Transverse colon (tissue), 4 donors: ENCODE measurements at places on chromosomes 5 and 9.

DNA sequence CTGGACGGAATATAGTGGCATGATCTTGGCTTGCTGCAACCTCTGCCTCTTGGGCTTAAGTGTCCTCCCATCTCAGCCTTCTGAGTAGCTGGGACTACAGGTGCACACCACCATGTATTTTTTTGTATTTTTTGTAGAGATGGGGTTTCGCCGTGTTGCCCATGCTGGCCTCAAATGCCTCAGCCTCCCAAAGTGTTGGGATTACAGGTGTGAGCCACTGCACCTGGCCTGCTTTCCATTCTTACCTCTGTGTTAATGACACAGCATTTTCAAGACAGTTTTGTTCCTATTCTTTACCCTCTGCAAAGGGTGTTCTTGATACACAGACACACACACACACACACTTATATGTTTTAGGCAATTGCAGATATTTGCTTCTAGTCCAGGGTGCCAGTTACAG is 113.3 kb downstream of the LRRC70 start:
- DNase-seq = no peak

DNA sequence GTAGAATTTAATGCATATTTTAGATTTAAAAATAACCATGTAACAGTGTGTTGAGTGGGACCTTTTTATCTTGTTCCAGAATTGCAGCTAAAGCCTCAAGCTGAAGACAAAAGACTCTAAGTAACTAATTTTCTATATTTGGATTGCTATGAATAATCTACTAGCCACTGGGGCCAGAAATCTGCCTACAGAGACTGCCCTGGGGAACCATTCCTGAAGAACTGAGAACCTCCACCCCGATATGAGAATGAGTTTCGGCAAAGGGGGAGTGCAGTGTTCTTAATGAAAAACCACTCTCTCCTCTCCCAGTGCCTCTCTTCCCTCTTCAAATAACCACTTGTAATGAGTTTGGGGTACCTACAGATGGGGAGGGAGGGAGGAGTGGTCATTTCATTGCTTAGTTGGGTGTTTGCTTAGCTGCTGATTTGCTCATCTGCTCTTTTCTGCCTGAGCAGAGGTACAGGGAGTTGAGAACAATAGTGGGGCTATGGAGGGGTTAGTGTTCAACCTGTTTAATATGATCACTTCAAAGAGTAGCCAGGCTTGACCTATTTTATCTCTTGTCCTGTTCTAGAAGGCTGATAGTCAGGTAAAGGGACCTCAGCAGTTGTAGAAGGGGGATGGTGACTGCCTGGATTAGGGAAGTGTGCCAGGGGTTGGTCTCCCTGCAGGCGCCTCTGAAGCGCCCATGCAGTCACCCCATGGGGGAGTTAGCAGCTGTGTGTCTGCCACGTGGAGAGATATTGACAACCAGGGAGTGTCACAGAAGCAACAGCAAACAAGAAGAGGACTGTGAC is 47.7 kb downstream of the ATG10 start:
- DNase-seq = no peak

DNA sequence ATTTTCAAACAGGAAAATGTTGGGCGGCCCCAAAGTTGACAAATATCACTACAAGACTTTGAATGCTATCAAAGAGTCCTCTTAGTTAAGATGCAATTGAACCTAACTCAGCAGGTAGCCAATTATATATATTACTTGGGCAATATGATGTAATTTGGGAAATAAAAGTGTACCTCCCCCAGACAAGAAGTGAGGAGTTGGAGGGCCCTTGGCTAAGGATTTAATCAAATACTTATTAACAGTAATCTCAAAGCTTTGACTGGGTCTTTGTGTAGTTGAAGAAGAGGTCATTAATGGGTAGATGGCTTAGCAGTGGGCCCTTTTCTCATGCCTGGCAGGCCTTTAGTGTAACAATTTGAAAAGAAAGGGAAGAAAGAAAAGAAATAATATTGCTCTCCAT is 599.0 kb downstream of the CSNK1G3 start:
- DNase-seq = no peak

- no peak for DNase-seq
These were observed 63.6 kb upstream of the UBAC1 start for GRCh38 chr9:136024696-136025316.

- DNase-seq = no peak
These were observed 15.2 kb downstream of the CDC25C start for GRCh38 chr5:138316355-138316754.

- DNase-seq = peak; percentile 79
These were observed 12.0 kb downstream of the GPSM1 start for GRCh38 chr9:136339173-136339957.

DNA sequence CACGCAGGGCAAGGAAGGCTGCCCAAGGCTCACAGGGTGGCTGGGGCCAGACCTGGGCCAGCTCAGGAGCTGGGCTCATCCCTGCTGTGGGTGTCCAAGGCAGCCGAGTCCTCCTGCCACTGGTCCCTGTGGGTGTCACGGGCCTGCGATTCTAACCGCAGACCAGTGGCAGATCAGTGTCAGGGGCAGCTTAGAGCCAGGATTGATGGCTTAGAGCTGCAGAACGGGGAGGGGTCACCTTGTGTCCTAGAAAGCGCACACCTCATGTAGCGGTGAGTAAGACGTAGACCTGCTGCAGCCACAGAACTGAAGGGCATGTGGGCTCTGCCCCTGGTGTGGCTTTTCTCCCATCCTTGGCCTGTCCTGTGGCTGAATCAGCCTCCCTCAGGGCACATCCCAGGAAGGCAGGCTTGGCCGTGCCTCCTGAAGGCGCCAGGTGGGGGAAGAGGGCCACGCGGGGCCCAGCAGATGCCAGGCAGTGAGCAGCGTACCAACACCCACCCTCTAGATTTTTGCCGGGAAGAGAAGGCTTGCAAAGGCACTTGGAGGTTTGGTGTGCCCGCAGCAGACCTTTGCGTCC is 78.3 kb upstream of the FCN2 start:
- DNase-seq = no peak

GRCh38 chr5:6829150-6829784 is 116.0 kb downstream of the TENT4A start:
- DNase-seq = no peak

GRCh38 chr9:98968601-98969337 is 25.1 kb downstream of the COL15A1 start:
- DNase-seq = no peak

- no peak for DNase-seq
These were observed 85.9 kb downstream of the OSMR start for GRCh38 chr5:38931731-38932130.

DNA sequence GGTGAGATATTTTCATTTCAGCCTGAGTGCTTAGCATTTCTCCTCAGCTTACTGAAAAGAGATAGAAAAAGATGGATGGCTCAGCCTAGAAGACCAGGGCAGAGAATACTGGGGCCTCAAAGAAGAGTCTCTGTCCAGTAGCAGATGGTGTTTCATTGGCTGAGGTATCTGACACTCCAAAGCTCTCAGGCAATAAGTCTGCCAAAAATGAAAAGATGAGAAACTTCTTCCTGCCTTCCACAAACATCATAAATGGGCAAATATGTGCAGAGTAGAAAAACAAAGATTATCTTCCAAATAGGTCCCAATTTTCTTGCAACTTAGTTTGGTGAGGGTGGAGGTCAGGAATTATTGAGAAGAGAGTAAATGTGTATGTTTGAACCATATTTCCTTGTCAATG is 87.4 kb upstream of the ICE1 start:
- DNase-seq = no peak

GRCh38 chr5:180910735-180911134 is 11.8 kb downstream of the BTNL8 start:
- no peak for DNase-seq

DNA sequence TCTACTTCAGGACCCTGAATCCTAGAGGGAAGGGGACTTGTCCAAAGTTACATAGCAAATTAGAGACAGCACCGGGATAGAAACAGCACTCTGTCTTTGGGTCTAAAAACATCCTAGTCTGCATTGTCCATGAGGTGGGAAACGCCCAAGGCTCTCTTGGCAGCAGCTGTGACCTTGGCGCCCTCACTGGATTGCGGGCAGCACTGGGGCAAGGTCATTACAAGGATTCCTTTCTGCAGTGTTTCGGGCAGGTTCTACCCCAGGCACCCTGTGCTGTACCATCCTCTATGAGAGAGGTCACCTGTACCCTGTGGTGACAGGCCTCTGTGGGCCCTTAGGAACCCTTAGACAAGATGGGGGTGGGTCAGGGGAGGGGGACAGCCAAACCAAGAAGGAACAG is 8.6 kb downstream of the CD74 start:
- no peak for DNase-seq

GRCh38 chr5:89904442-89904841 is 505.1 kb downstream of the CETN3 start:
- DNase-seq = no peak

DNA sequence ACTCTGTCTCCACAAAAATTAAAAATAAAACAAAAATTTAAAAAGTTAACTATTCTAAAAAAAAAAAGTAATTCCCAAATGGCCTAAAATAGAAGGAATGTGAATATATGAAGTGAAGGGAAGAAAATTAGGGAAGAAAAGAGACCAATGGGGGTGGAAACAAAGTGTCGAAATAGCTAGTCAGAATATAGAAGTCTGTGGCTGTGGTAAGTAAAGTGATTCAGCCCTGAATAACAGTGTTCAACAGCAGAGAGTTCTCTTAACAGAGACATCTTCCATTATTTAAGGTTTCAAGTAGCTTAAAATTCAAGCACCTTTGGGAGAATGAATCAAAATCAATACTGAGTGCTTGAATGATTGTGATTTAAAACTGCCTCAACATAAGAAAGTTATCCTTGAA is 51.7 kb downstream of the LPAR1 start:
- no peak for DNase-seq

DNA sequence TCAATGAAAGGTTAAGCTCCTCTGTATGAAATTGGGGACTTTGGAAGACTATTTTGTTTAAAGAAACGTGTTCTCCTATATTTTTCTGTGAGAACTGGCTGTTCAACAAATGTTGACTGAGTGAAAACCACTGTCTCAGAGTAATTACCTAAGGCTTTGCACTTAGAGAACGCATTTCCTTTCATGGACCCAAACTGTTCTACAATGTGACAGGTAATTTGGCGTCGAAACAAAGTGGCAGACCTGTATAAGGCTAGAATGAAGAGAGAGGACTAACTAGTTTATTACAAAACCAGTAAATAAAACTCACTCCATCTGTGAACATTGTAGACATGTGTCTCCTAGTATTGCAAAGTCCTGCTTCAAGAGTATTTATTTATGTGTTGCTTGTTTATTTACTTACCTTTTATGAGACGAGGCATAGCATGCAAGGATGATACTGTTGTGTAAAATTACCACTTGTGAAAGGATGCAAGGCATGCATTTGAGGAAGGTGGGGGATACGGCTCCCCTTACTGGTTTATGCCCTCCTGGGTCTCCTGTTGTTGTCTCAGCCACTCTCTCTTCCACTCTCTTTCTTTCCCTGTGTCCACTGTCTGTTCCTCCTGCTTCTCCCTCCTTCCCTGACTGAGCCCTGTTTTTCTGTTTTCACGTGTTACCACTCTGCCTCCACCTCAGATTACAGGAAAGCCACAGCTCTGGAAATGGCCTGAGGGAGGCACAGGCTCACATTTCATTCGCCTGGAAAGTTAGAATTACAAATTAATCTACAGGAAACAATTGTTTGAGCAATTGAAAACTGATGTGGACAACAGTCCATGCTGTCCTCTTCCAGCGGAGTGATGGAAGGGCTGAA is 444.0 kb upstream of the ZNF608 start:
- no peak for DNase-seq
